Left colon (tissue), 2 donors: ENCODE measurements at places on chromosomes 7 and 10. TPM values are rescaled to one million over a fixed set of nuclear protein-coding genes. Genes with fewer than 3 reads are reported as not detected.
A peak's percentile ranks its signal among the peaks of the same experiment; 100 is the strongest.

GRCh38 chr10:61487506-61487905 lies 34.3 kb upstream of the TMEM26 start:
- no peak for DNase-seq

DNA sequence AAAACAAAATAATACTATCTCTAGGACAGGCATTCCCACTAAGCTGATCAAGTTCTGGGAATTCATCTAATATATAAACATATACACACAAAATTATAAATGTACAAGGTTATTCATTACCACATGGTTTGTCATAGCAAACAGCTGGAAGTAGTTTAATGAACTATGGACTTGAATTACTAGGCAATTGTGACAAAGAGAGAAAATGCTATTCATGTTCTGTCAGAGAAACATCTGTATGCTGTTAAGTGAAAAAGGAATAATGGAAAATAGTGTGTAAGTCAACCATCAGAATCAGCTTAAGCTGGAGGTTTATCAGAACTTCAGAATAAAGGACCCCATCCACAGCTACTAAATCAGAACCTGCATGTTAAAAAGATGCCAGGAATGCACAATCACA lies 2.8 kb downstream of the ZNF248 start:
- DNase-seq = no peak

GRCh38 chr10:108319434-108320222 lies 1155.1 kb upstream of the SORCS1 start:
- peak; percentile 2 for DNase-seq

KCNH2 gene
- 0.92 TPM for total RNA-seq

RHOBTB1 gene
- total RNA-seq = 4.3 TPM

HDAC9 gene
- 21.7 TPM for total RNA-seq

ANKRD61 gene
- not detected for total RNA-seq

RAPGEF5 gene
- total RNA-seq = 51.7 TPM

GRCh38 chr7:144869082-144869481 lies 33.2 kb upstream of the TPK1 start:
- no peak for DNase-seq

DNA sequence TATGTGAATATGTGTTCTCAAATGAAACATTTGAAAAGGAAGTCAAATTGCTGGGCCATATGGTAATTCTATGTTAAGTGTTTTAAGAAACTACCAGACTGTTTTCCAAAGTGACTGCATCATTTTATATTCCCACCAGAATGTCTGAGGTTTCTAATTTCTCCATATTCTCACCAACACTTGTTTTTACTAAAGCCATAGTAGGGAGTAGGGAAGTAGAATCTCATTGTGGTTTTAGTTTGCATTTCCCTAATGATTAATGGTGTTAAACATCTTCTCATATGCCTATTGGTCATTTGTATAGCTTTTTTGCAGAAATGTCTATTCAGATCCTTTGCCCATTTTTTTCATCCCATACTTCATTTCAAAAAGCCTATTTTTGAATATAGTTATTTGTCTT lies 9.1 kb upstream of the SEMA4G start:
- DNase-seq = no peak

DNA sequence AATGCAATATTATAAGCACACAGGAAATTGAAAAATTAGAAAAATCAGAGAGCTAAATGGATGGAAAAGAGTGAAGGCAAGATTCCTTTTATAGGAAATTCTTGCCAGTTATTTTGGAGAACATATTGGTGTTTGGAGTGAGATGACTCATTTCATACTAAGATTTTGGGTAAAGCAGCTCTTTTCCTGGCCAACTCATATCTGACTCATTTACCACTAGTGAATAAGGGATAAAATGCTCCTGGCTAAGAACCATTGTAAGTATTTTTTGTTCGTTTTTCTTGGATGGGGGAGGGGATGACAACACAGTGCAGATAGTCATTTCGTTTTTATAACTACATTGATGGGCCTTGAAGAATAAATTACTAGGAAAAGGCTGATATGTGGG lies 139.3 kb downstream of the TWIST1 start:
- DNase-seq = no peak

GRCh38 chr10:775245-776075 lies 86.0 kb upstream of the DIP2C start:
- no peak for DNase-seq

GRCh38 chr7:146626912-146627311 lies 510.3 kb downstream of the CNTNAP2 start:
- no peak for DNase-seq

DNA sequence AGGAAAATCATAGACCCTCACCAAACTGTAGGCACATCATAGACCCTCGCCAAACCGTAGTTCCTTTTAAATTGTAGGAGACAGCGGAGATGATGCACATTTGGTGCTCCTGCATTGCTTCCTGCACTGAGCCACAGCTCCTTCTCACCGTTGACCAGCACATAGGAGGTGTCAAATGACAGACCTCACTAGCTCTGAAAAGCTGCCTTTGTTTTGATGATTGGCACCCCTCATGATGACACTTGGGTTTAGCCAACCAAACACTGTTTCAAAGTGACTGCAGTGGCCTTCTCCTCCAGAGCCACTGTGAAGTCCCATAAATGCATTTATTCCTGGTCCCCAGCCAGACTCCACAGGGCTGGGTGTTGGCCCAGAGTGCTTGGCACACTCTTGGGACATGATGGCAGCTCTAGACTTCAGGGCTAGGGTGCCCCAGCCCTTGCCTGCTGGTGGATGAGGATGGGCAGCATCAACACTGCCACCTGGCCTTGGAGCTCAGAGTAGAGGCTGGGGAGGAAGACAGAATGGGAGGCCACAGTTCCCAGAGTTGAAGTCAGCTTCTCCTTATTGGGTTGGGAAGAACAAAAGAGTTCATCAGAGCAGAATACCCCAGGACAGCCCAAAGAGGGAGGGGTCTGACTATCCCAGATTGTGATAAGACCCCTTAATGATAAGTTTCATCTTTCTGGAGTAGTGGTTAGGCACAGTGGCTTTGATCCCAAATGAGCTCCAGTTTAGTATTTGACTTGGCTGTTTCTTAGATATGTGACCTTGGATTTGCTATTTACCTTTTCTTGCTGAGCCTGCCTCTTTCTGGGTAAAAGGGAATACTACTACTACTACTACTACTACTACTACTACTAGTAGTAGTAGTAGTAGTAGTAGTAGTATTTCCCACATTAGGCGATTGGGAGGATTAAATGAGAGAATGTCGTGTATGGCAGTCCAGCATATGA lies 75.3 kb downstream of the MTPN start:
- no peak for DNase-seq

DNA sequence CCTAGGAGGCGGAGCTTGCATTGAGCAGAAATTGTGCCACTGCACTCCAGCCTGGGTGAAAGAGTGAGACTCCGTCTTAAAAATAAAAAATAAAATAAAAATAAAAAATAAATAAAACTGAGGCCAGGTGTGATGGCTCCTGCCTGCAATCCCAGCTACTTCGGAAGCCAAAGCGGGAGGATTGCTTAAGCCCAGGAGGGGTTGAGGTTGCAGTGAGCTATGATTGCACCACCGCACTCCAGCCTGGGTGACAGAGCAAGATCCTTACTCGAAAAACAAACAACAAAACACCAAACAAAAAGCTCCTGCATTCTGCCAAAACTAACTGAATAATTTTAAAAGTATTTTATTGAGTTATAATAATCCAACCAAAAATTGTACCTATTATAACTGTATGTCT lies 36.2 kb downstream of the AGAP4 start:
- no peak for DNase-seq

PKD1L1 gene
- total RNA-seq = 0.56 TPM

BLNK gene
- 24.9 TPM for total RNA-seq

GPR15LG gene
- total RNA-seq = 621 TPM

DNA sequence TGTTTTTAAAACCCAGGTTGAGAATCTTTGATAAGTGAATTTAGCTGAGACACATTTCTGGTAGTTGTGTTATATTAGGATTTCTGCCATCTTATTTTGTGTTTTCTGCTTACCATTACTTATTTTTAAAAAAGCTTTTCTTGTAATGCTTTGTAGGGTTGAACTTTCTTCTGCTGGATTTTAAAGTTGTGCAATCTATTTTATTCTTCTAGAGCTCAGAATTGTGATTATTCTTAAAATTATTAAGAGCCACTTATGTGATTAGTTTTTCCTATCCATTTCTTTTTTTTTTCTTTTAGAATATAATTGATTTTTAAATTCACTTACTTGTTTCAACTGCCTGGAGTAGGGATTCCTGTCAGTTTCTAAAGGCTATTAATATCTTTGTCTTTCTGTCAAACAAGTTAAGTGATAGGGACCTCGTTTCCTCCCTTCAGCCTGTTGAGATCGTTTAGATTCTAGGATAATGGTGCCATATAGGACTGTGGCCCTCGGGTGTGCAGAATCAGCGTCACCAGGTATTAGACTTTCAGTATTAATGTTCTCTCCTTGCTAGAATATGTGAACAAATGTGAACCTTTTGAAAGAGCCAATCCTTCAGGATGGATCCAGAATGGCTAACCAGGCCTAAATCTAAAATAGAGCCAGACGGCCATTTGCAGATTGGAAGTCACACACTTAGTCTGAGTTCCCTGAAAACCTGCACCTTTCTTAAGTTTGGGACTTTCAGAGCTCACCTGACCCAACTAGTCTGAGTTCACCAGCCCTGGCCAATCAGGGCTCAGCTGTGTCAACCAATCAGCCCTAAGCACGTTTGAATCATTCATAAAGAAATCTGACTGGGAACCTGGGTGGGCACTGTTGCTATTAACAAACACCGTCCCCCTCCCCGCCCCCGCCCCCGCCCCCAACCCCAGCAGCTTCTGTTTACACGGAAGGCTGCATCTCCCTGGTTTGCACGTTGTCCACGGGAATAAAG lies 26.2 kb downstream of the CUX1 start:
- no peak for DNase-seq

GPNMB gene
- total RNA-seq = 67.8 TPM
